ENCODE measurements at places on chromosomes 2 and 18. TPM values are rescaled to one million over a fixed set of nuclear protein-coding genes. Genes with fewer than 3 reads are reported as not detected.

The TMEM247 gene
- not detected for total RNA-seq

The KIF5C gene
- 0.26 TPM for total RNA-seq

The TDRD15 gene
- not detected for total RNA-seq

The ATG9A gene
- 24.3 TPM for total RNA-seq

The ALPG gene
- total RNA-seq = not detected

The GPD2 gene
- 34.0 TPM for total RNA-seq
